ENCODE measurements at places on chromosomes 1 and 21.

- DNase-seq = no peak
These were observed 1.3 kb downstream of the FOXJ3 start for GRCh38 chr1:42333662-42334239.

- DNase-seq = no peak
These were observed 8.2 kb downstream of the HAPLN2 start for GRCh38 chr1:156627313-156627880.

DNA sequence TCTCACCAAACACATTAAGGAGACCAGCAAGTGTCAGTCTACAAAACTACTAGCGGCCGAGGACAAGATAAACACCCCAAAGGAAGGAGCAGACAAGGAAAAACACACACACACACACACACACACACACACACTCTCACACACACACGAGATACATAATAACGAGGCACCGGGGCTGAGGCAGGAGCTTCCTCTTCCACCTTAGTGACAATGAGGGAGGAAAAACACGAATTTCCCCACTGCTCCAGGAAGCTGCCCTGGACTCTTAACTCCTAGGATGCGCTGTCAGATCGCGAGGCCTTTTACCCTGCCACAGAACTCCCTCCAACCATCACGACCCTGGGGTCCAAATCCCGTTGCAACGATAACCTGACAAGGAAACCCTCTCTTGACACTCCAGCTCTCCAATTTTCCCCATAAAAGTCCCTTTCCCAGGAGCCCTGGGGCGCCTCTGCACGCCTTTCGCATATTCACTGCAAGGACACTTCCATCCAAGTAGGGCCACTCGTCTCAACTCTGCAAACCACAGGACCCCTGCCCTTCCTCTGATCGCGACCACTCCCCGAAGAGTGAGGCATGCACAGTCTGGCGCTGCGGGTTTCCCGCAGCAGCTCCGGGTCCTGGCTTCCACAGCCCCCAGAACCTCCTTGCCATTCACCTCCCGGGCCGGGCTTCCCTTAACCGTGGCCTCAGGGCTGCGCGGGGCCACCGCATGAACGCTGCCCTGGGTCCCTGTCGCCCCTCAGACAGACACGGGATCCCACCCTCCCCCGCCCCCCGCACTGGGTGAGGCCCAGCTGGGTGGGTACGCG, 581 bp downstream of the ETV3 start:
- no peak for DNase-seq

DNA sequence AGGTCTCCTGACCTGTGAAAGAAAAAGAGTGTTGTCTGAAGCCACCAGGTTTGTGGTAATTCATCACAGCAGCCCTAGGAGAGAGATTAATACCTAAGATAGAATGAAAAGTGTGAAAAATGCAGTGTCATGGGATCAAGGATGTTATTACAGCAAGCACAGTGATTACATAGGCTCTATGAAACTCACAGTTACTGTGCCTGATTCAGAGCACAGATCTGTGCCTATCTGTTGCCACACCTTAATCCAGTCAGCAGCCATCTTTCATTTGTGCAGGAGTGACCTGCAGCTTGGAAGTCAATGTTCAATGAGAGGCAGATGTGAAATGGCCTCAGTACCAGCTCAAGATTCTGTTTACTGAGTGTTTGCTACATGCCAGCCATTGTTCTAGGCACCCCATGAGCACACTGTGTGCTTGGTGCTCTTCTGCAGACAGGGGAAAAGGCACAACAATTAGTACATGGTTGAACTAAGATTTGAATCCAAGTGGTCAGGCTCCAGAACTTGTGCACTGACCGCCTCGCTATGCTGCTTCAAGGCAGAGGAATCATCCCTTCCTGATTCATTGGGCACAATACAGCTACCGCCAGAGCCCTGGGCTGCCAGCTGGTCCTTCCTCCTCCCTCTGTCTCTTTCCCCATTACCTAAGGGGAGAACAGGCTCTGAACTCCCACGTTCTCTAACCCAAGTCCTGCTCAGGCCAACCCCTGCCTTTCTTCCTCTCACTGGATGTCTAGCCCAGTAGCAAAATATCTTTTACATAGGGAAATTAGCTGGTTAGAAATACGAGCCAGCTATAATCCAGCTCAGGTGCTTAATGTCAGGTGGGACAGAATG, 56.3 kb upstream of the NEK2 start:
- no peak for DNase-seq

- no peak for DNase-seq
These were observed 7.4 kb downstream of the COP1 start for GRCh38 chr1:176199707-176200106.

DNA sequence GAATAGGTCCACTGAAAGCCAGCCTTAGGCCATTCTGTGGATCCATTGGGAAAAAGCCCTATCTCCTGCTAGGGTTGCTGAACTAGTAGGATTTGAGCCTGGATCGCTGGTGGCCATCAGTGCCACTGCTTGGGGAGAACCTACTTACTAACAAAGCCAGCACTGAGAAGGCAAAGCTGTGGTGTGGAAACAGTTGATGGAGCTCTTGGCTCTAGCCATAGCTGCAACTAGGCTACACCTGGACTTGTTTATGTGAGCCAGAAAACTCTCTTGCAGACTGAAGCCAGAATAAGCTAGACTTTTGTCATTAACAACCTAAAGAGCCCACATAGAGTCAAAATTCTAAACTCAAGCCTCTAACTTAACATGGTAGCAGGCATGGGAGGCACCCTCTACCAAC, 20.7 kb downstream of the DAB1 start:
- DNase-seq = no peak

- no peak for DNase-seq
These were observed 150.2 kb downstream of the SLC30A10 start for GRCh38 chr1:219778110-219778509.

- no peak for DNase-seq
These were observed 240.1 kb downstream of the KCTD3 start for GRCh38 chr1:215807218-215807617.

DNA sequence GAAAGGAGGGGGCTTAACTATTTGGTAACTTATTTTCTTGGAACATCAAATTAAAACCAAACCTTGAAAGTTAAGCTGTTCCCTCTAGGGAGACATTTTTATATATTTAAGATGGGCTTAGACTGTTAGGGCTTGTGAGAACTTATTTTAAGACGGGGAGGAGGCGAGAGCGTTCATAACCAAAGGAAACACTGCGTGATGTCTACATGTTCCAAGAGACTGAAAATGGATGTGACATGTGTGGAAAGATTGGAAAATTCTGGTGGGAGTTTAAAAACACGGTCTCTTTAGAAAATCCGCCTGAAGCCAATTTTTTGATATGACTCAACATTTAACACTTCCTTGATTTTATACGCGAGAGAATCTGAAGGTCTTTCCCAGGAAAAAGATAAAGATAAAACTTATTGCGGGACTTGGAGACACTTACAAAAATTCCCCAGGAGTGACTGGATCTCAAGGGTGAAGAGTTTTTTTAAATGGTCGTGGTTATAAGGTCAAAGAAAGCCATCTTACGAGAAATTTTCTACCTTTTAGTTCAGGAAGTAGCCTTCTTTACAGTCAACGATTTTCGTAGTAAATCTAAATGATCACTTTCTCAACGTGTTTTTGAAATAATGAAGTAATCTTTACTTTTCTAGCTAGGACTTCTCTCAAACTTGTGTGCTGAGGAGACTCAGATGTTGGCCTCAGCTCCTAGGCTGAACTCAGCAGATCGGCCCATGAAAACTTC, 828 bp downstream of the PNRC2 start:
- no peak for DNase-seq

- no peak for DNase-seq
These were observed 162.1 kb downstream of the GRIK3 start for GRCh38 chr1:36872126-36872754.

- no peak for DNase-seq
These were observed 404.8 kb downstream of the PCP4 start for GRCh38 chr21:40272037-40272436.

- DNase-seq = no peak
These were observed 809.2 kb downstream of the USP25 start for GRCh38 chr21:16538936-16539440.

DNA sequence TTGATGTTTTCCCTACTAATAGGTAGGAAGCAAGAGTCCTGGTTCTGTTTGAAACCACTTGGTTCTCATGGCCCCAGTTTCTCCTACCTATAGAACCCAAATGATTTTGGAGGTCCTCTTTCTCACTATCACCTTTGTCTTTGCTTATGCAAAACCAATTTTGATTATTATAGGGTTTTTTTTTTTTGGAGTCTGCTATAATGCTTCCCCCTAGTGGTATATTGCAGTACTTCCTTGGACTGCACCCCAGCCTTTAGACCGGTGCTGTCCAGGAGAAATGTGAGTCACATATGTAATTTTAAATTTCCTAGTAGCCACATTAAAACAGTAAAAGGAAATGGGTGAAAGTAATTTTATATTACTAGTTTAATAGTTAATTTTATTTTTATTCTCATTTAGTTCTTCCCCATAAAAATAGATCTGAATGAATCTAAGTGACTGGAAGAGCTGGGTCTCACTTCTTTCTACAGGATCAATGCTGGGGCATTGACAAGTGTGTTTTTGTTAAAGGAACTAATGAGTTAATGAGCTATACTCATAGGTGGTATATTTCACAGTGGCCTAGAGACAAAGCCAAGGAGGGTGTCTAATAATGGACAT, 10.6 kb downstream of the FCMR start:
- DNase-seq = no peak

- DNase-seq = no peak
These were observed 33.4 kb downstream of the RGS4 start for GRCh38 chr1:163102590-163102989.

GRCh38 chr1:923131-923990, at the start of gene SAMD11:
Gene SAMD11 (plus strand): TSS chr1:923923. CDS start chr1:924432, 509 bp downstream.
- peak; percentile 22 for DNase-seq

- no peak for DNase-seq
These were observed 2.8 kb downstream of the SRSF10 start for GRCh38 chr1:23977187-23977853.

DNA sequence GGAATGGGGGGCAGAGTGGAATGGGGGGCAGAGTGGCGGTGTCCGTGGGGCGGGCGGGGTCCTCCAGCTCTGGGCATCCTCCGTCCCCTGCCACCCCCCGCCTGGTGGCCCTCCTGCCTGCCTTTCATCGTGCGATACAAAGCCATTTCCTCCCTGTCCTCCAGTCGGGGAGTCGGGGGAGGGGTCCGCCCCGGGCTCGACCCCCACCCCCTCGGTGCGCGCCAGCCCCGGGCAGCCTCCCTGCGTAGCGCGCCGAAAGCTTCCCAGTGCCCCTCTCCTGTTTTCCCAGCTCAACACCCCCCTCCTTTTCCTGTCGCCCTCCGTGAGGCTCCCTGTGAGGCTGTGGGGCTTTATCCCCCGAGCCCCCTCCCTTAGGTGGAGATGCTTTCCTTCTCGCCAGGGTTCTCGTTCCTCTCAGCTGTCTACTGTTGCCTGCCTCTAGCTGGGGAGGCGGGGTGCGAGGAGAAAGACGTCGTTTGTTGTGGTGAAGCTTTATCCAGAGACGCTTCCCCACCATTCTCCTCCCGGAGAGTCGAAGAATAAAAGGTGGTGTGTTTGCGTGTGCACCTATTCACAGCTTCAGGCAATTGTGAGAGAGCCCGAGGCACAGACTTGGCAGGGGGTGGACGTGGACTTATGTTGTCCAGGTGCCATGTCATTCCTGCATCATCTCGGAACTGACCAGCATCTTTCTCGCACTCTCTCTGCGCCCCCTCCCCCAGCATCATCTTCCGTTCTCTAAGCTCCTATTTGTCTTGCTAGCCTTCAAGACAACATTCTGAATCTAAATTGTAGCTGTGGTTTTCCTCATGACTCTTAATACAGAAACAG, 848 bp downstream of the DNM3 start:
- no peak for DNase-seq

DNA sequence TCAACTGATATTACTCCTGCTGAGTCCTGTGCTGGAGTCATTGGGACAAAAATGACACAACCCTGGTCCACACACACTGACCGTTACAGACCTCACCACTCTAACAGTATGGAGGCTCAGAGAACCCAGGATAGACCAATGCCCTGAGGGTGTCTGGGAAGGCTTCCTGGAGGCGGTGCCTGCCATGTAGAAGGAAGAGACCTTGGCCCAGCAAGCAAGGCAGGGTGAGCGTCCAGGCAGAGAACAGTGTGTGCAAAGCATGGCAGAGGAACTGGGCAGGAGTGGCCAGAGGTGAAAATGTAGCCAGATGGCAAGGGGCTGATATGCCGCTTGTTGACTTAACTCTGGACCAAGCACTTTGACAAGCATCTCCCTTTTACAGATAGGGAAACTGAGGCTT, 85.5 kb downstream of the VWA5B1 start:
- no peak for DNase-seq

DNA sequence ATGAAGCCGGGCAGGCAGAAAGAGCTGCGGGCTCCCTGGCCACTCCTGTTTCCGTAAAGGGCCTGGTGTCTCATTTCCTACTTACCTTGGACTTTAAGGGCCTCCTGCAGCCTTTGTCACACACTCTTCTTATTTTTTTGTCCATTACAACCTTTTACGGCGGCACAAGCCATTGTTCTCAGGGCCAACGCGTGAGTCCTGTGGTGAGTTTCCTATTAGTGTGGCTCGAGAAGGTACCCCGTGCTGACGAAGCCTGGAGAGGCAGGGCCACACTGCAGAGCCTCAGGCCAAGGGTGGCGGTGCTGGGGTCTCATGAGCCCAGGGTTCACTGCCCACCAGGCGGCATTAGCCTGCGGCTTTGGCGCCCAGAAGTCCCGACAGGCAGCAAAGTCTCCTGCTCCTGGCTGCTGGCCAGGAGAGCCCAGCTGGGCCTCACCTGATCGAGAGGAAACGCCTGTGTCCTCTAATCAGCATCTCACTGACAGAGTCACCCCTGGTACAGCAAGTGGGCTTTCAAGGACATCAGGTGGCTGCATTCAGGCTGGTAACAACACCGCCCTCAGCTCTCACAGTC, 62.0 kb downstream of the SIK1 start:
- DNase-seq = no peak

- no peak for DNase-seq
These were observed 12.7 kb upstream of the CASQ1 start for GRCh38 chr1:160177667-160178066.

DNA sequence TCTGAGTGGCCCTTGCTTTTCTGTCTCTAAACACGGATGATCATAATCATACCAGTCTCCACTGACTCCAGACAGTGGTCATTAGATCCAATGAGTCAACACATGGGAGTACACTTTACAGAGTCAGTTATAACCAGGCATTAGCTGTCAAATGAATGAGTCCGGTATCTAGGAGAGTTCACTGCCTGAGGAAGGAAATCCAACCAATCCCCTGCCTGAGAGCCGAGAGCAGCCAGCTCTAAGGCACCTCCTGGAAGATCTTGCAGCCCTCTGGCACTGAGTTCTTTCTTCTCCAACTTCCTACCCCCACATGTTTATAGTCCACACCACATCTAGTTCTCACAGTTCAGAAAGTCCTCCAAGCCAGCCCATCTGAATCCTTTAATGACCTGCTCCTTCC, 29.4 kb upstream of the RBM15 start:
- no peak for DNase-seq

GRCh38 chr1:48061162-48062136, 64.3 kb upstream of the TRABD2B start:
- DNase-seq = no peak

- DNase-seq = no peak
These were observed 94.0 kb upstream of the KAZN start for GRCh38 chr1:14504517-14504916.

- no peak for DNase-seq
These were observed 262.9 kb upstream of the CACYBP start for GRCh38 chr1:174736831-174737230.

All from stimulated activated CD8-positive, alpha-beta memory T cell treated with anti-CD3 and anti-CD28 coated beads, Interleukin-4, amount 100 ng/mL, for 1 hour (primary cell).